ENCODE measurements at places on chromosomes 11 and 22.

GRCh38 chr22:20566420-20567260 lies 59.2 kb downstream of the MED15 start:
- no peak for DNase-seq

- no peak for DNase-seq
Measured at GRCh38 chr11:134261626-134262488, 8.5 kb downstream of the ACAD8 start.

DNA sequence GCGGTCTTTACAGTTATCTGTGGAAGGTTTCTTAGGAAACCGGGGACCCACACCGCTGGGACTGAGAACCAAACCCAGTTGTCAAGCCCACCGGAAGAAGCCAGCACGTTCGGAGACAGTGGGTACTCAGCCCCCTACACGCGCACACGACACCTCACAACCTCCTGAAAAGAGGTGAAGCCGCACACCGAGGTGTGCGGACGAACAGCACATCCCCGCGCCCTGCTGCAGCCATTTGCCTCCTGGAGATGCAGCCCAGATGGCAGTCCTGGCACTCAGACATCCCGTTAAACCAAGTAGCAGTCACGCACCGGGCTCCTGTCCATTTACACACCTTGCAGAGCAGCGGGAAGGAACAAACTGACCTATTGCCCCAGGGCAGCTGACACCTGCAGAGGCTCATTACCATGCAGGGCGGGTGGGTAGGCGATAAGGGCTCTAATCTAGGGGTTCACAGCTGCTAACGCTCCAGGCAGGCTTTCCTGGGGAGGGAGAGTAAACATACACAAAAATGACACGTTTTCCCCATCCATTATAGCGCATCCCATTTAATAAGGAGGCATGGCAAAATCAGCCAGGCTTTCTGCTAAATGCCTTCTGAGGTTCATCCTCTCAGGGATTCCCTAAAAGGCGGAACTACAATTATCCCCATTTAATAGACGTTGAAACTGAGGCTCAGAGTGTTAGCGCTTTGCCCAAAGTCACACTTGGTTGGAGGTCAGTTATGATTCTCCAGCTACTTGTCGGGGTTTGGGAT lies 864 bp upstream of the EHBP1L1 start:
- DNase-seq, result no peak

- DNase-seq, result no peak
Measured at GRCh38 chr11:2310786-2311352, 9.1 kb downstream of the TSPAN32 start.

DNA sequence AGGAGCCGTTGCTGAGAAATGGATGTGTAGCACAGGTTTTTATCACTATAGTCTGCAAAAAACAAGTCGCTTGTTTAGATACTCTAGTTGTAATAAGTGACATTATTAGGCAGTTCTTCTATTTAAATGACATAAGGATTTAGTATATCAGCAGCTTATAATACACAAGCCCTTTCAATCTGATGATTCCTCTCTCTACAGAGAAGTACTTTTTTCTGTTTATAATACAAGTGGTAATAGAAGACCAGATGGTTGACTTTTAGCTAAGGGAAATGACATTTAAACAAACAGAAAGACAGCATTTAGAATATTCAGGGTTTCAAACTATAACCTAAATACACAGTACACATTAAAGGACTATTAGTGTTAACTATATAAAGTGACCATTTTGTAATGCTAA lies 60.4 kb downstream of the IMMP1L start:
- DNase-seq, result no peak

DNA sequence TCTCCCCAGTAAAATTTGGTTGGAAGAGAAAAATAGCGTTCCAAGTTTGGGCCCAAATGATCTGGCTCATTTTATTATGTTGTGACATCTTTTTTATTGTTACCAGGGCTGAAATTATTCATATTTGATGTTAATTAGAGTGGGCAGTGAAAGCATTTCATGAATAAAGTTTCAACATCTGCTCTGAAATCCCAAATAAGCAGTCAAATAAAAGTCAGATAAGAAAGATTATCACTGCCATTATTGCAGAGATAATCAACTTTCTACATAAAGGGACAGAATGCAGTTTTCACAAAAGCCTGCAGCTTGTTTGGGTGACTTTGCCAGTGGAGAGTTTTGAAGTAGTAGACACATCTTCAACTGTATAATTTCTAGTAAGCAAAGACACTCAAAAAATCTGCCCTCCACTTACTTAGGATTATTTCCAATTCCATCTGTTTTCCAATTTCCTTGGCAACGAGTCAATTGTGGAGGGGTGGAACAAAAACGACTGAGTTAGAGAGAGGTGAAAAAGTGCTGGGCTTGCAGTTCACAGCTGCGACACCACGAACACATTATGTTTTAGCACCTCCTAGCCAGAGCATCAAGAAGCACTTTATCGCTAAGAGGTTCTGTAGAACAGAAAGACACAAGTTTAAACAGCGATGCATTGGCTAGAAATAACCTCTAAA lies 9.0 kb downstream of the TECTA start:
- no peak for DNase-seq

GRCh38 chr22:45994491-45995404 lies 17.8 kb upstream of the WNT7B start:
- DNase-seq, result peak; percentile 40

- no peak for DNase-seq
Measured at GRCh38 chr22:27133681-27134314, 476.4 kb downstream of the MIAT start.

DNA sequence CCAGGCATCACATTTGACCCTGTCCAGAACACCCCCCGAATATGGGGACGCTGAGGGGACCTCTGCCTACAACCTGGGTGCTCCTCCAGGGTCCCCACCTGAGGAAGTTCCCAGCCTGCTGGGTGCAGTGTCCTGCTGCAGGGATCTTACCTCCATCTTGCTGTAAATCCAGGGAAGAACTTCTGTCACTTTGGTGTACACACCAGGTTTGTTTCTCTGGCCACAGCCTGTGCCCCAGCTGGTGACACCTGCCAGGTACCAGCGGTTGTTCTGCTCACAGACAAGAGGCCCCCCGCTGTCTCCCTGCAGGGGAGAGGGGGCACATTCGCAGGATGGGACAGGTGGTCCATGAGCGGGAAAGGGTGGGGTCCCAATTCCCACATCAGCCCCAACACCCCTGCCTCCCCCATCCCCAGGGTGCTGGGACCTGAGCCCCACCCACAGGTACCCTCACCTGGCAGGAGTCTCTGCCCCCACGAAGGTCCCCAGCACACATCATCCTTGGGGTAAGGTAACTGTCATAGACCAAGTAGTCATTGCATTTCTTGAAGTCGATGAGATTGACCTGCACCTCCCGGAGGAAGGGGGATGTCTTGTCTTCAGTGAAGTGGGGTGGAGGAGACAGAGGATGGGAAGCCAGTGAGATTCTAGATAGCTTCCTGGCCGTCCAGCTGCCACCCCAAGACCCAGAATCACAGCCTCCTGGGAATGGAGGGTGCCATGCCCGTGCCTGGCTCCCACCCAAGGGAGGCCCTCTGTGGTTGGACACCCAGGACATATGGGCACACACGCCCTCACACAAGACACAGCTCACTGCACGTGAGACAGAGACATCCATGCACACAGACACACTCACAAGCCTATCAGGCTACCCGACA lies 25.5 kb downstream of the TMPRSS13 start:
- no peak for DNase-seq

- no peak for DNase-seq
Measured at GRCh38 chr11:117874910-117875381, 1.5 kb downstream of the FXYD6 start.

- no peak for DNase-seq
Measured at GRCh38 chr11:70888061-70888460, 364.3 kb downstream of the SHANK2 start.

GRCh38 chr22:30040499-30041260 lies 39.6 kb upstream of the HORMAD2 start:
- no peak for DNase-seq

DNA sequence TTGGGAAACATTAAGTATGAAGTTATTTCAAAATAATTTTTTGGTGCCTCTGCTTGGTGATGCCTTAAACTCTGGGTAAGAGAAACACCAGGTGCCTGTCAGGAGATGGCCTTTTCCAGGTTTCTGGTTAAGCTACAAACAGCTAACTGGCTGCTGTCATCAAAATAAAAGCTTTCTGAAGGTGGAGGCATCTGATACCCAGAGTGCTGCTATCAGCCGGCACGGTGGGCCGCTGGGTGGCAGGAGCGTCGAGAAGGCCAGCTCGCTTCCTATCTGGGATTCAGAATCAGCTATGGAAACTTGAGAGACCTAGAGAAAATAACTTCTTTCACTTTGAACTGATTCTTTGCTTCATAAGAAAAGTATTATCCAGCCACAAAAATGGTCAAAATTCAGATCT lies 80.8 kb upstream of the PITPNB start:
- no peak for DNase-seq

DNA sequence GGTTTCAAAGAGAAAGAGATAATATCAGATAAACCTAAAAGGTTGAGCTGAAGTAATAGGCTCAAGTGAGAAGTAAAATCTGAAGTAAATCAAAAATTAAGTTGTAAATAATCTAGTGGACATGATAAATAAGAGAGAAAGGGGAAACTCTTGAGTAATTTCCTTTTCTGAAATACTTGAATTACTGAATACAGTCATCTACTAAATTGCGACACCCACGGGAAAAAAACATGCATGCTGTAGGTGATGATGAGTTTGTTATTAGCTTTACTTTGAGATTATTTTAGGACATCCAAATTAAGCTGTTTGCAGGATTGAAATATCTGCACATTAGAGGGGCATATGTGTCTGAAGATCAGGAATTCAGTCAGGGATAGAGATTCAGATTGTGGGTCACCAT lies 50.0 kb upstream of the CARD18 start:
- DNase-seq, result no peak

- DNase-seq, result no peak
Measured at GRCh38 chr22:40023341-40023841, 28.6 kb downstream of the FAM83F start.

GRCh38 chr11:76808171-76808570 lies 25.0 kb downstream of the TSKU start:
- no peak for DNase-seq

DNA sequence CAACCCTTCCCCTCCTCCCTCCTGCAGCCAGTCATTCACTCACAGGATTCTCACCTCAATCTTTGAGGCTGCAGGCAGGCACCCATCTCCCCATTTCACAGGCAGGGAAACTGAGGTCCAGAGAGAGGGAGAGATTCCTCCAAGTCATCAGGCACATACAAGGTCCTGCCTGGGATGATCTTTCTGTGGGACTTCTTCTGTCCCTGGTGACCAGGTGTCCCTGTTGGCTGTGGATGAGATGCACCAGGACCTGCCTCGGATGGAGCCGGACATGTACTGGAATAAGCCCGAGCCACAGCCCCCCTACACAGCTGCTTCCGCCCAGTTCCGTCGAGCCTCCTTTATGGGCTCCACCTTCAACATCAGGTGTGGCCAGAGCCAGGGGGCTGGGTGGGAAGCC lies 7.8 kb downstream of the FTH1 start:
- DNase-seq, result no peak

DNA sequence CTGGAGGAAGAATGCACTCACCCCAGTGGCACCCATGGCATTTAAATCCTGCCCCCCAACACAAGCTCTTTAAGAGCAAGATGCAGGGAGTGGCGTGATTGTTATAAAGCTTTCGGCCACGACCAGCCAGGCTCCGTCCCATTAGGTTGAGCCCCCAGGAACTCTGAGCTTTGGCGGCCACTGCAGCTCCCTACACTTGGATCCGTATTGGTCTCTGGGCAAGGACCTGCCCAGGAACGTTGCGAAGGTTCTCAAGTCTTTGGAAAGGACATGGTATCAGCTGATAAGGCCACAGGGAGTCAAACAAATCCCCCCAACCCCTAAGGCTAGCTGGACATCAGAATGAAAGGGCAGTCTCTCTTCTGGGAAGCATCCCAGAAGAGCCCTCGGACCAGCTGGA lies 9.3 kb upstream of the VPS37C start:
- no peak for DNase-seq

GRCh38 chr11:95586155-95586554 lies 203.4 kb downstream of the FAM76B start:
- no peak for DNase-seq

GRCh38 chr11:65134240-65134951 lies at the start of gene SYVN1:
TSS of gene SYVN1 (minus strand) at chr11:65134519. CDS start at chr11:65133601, 918 bp downstream.
- peak; percentile 96 for DNase-seq

GRCh38 chr11:25068451-25068850 lies 571.6 kb downstream of the LUZP2 start:
- no peak for DNase-seq

GRCh38 chr11:75100314-75100713 lies 3.6 kb upstream of the OR2AT4 start:
- no peak for DNase-seq

- no peak for DNase-seq
Measured at GRCh38 chr22:30880847-30881246, 87.7 kb downstream of the MORC2 start.

DNA sequence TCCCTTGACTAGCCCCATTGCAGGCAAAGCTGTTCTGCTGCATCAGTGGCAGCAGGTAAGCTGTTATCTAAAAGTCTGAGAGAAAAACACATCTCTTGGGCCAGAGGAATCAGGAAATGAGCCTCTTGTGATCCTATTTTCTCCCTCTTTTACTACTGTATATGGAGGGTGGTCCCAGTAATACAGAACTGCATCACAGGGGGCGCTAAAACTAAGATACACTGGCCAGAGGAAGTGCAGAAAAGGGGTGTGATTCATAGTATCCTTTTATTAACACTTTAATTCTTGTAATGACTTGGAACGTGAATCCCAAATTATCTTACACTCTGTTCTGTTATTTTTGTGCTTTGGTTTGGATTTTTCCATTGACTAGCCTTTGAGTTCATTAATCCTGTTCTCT lies 8.8 kb upstream of the MED17 start:
- no peak for DNase-seq

- DNase-seq, result no peak
Measured at GRCh38 chr11:13000721-13001120, 8.4 kb upstream of the RASSF10 start.

DNA sequence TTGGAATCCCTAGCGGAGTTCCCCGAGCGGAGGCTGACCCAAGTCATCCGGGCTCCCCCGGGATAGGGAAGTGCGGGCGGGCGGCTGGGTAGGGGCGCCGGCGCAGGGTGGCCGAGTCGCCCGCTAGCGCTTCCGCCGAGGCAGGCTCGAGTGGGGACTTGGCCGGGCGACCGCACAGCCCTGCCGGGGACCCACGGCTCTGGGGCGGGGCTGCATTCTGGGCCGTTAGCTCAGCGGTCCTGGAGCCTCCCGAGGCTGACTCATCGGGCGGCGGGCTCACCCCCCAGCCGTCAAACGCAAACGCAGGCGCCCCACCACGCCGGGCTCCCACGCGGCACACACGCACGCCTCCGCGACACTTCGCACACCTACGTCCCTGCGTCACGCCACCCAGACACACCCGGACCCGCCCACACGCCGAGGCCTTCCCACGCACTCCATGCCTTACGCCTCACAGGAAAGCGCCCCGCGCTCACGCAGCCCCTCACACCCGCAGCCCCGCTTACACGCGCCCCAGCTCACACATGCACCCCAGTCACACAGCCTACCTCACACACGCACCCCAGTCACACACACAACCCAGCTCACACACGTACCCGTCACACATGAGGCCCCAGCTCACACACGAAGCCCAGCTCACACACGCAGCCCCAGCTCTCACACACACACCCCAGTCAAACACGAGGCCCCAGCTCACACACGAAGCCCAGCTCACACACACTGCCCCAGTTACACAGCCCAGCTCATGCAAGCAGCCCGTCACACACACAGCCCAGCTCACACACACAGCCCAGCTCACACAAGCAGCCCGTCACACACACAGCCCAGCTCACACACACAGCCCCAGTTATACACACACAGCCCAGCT lies 1.2 kb downstream of the PHLDB1 start:
- no peak for DNase-seq

Data from SHP77 treated with DMSO at 0.1 percent for 48 hours (cell line).